Cardiac muscle cell (in vitro differentiated cells and primary cell): ENCODE measurements at places on chromosomes 3 and 15.
A peak's percentile ranks its signal among the peaks of the same experiment; 100 is the strongest.

GRCh38 chr3:160677459-160677881 lies 510 bp downstream of the ARL14 start:
- no peak for DNase-seq

- DNase-seq: no peak
Observed at GRCh38 chr15:51718219-51718618, 19.2 kb downstream of the LYSMD2 start.

DNA sequence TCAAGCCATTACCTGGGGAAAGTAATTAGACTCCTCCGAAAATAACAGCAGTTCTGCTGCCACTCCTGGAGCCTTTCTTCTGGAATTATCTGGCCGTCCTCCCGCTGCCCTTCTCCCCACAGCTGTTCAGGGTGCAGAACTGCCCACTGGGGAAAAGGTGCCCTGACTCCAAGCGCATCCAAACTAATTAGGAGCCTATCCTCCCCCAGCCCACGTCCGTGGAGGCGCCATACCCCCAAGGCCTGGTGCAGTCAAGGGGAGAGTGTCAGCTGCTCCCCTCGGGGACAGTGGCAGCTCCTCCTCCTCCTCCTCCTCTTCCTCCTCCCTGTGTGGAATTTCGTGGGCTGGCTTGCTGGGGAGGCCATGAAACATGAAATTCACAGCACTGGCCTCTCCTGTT lies 177.2 kb downstream of the XXYLT1 start:
- no peak for DNase-seq

GRCh38 chr15:68730471-68730919 lies 90.2 kb downstream of the ANP32A start:
- peak; percentile 72 for DNase-seq

GRCh38 chr3:36911990-36912804 lies 32.7 kb downstream of the TRANK1 start:
- DNase-seq: peak; percentile 86

GRCh38 chr15:48076454-48076853 lies 44.3 kb upstream of the SLC24A5 start:
- no peak for DNase-seq

- DNase-seq: no peak
Observed at GRCh38 chr3:152400887-152401286, 132.2 kb downstream of the MBNL1 start.

- no peak for DNase-seq
Observed at GRCh38 chr3:46393011-46393410, 13.9 kb downstream of the CCR5AS start.

- DNase-seq: no peak
Observed at GRCh38 chr3:10303785-10304184, 11.0 kb upstream of the GHRL start.

- DNase-seq: no peak
Observed at GRCh38 chr3:56113231-56113630, 355.0 kb downstream of the ERC2 start.

DNA sequence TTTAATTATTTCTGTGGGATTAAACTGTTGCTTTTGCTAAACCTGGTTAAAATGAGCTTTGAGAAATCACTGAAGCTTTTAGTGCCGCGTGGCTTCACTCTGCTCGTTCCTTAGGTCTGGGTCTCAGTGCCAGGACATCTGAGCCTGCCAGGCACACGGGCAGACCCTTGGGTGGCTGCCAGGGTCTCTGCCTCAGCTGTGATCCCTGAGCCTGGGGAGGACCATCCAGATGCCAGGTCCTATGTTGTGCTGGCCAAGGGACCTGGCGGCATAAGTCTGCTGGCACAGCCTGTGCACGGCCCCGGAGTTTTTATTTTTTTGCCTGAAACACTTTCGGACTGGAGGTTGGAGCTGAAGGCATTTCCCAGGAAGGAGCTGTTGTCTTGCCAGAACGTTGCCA lies 328.1 kb downstream of the LRTM1 start:
- no peak for DNase-seq
